ENCODE measurements at places on chromosomes 5 and 9.
A peak's percentile ranks its signal among the peaks of the same experiment; 100 is the strongest.

GRCh38 chr5:97194366-97194765, 11.3 kb upstream of the RIOK2 start:
- DNase-seq: no peak

DNA sequence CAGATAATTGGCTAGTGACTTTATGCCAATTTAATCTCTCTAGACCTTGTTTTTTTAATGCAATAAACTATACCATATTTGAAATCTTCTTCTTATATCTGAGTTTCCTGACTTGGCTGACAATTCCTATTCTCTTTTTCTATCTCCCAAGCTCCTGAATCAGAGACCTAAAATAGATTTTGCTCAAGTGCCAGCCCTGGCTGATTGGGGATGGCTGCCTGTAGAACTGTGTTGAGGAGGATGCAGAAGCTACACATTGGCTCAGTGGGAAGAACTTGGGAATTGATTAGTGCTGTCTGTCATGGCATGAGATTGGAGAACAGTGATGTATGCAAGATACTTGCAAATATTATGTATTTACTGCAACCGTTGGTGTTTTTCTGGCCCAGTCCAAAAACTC, 132.8 kb downstream of the INSYN2B start:
- no peak for DNase-seq

DNA sequence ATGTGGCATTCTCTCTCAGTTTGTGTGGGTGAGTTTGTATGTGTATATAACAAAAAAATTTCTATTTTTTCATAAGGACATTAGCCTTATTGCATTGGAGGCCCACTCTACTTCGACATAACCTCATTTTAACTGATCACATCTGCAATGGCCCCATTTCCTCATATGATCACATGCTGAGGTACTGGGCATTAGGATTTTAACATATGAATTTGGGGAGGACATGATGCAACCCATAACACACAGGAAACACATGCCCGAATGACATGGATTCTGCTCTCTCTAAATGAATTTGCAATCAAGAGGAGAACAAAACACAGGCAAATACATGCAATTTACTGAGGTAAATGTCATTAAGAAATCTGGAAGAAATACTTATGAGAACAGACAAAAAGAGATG, 92.1 kb upstream of the COX7C start:
- no peak for DNase-seq

DNA sequence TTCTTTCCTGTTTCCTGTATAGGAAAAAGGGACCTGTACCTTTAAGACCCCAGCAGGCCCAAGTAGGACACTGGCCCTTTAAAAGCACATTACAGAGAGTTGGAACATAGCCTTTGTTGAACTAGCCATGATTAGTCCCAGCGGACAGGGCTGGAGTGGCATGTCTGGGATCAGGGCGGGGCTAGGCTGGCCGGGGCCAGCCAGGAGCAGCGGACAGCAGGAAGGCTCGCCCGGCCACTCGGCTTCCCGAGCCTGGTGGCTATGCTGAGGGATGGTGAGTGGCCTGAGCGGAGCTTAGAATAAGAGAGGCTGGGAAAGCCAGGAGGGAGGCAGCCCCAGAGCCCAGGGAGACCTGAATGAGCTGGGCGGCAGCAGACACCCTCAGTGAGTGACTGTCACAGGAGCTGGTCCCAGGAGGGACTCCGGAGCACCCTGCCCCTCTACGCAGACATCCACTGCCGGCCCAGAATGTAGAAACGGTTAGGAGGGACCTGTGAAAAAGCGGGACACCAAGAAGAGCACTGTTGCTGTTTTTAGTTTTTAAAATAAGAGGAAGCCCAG, 92.1 kb downstream of the DAB2IP start:
- no peak for DNase-seq

GRCh38 chr5:3033033-3033755, 281.7 kb upstream of the IRX2 start:
- DNase-seq: no peak

DNA sequence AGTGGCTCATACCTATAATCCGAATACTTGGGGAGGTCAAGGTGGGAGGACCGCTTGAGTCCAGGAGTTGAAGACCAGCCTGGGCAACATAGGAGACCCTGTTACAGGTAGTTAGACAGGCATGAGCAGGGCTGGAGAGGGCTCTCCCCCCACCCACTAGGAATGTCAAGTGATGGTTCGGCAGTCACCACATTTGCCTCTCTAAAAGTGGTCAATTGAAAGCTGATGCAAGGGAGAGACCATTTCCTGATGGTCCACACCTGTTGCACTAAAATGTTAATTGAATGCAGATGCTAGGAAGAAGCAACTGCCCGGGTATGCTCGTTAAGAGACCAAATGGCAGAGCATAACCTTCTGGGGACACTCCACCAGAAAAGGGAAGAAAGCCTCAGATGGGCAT, 82.7 kb downstream of the SFXN1 start:
- no peak for DNase-seq

- DNase-seq: no peak
These were observed 110.9 kb upstream of the BASP1 start for GRCh38 chr5:17106521-17106920.

DNA sequence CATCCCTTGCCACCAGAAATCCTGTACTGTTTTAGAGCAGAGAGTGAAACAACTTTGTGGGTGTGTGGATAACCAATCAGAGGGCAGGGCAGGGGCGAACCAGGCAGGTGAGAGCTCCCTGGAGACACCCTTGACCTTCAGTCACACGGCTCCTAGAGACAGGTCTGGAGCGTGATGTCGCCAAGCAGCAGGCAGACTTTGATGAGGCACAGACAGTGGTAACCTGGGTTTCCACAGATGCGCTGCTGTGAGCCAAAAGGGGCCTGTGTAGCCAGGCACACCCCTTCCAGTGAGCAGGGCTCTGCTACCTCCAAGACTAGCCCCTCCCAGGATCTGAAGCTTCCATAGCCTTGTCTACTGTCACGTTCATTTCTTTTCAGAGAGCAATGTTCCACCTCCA, 317.8 kb upstream of the ADCY2 start:
- DNase-seq: no peak

DNA sequence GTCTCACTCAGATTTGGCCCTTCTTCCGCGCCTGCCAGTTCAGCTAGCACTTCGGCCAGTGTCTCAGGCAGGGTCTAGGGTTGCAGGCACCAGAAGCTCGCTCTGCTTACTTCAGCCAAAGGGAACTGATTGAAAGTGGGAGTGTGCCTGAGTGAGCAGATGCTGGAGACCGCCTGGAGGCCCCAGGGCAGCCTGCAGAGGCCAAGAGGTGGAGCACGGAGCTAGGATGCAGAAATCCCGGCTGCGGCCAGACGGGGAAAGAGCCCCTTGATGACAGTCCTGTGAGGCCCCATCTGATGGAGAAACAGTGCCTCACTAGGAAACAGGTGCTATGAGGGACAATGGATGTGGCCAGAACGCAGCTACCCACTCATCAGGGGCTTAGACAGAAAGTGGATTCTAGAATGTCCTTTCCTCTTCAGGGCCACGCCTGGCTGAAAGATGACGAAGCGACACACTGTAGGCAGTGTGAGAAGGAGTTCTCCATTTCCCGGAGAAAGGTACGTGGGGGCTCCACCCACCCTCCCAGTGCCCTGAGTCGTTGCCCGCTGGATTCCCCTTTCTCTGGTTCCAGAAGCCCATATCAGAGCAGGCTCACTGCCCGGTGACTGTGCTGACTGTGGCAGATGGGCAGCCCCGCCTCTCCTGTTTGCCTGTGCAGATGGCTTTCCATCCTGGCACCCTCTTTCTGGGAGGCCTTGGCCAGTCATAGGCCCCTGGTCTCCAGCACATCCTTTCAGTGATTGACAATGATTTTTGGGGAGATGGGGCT, 16.1 kb downstream of the HNRNPH1 start:
- no peak for DNase-seq

DNA sequence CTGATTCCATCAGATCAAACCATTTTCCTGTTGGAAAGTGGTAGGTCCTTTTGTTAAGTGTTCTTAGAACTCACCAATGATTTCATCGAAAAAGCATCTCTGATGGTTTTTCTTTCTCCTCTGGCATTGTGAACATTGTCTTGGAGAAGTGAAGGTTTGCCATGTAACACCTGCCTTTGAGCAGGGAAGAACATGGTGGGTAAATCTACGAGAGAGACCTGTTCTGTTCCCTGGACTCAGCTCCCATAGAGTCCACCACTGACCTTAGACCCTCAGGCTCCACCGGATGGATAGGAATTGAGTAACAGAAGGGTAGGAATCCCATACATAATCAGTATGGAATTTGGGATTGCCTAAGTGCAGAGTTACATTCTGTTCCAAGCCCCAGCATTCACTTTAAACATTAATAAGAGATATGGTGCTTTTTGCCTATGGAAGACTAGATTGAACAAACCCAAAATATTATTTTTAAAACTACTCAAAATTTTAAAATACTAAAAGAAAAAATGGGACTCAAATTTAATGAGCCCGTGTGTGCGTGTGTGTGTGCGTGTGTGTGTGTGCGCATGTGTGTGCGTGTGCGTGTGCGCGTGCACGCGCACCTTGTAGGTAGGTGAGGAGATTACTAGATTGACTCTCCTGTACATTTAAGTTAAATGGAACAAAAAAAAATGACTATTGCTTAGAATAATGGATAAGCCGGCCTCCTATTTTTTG, 92.0 kb downstream of the C9orf152 start:
- DNase-seq: no peak

DNA sequence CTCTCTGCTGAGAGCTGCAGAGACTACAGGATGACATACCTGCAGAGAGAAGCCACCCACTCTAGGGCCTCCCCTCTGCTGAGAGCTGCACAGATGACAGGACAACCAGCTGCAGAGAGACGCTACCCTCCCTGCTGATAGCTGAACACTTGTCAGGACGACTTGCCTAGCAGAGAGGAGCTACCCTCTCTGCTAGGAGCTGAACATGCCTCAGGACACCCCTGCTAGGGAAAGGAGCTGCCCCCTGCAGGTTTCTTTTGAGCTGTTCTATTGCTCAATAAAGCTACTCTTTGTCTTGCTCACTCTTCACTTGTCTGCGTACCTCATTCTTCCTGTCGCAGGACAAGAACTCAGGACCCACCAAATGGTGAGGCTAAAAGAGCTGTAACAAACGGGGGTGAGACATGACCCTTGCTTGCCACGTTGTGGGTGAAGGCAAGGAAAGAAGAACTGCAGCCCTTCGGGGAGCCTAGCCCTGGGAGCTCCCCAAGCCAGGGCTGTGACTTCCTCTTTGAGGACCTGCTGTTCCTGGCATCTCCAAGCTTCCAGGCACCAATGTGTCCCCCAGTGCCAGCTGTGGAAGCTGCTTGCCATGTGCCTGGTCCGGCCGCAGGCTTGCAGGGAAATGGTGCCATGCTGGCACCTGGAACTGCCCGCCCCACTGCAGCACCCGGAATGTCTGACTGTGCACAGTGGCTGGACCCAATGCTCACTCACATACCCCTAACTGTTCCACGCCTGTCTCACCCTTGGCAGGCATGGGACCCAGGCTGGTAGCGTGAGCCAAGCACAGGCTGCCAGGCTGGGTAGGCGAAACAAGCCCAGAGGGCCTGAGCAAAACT, 5.1 kb upstream of the TESK1 start:
- no peak for DNase-seq

- no peak for DNase-seq
These were observed 19.3 kb upstream of the CKS2 start for GRCh38 chr9:89291741-89292140.

DNA sequence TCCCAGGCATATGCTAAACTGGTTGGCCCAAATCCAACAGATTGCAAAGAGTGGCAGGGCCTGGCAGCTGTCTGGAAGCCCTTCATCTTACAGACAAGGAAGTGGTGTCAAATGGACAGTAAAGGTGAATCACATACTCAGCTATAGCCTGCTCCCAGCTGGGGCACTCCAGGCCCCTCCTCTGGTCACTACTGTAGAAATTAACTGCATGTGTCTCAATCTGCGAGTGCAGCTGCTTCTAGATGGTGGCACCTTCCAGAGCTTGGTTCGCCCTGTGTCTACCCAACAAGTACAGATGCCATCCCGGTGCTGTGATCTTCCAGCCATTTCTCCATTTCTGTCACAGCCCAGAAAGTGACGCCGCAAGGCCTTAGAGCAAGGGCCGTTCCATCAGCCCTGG, 50.2 kb downstream of the OTULIN start:
- DNase-seq: peak; percentile 35

DNA sequence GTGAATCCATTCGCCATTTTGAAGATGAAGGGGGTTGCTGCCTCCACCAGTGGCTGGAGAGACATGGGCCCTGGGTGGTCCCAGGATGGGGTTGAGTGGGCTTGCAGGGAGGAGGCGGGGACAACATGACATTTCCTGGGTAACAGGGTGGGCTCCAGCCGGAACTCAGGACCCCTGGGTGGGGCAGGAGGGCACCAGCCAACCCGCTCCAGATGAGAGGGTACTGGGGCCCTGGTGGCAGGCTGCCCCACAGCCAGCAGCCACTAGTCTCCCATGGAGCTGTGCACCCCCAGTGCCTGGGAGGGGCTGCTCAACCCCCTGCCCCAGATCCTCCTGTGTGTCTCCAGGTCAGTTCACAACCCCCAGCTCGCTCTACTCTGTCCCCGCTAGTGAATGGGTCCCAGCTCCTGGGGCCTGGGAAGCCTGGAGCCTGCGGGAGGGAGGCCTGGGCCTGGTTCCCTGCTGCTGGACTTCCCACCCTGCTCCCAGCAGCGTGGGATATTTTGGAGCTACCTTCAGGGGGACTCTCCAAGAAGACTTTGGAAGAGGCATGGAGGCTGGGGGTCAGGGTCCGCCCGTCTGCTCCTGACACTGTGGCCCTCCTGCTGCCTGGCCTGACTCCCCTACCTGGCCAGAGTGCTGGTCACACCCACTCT, 55.9 kb downstream of the AHRR start:
- peak; percentile 66 for DNase-seq

DNA sequence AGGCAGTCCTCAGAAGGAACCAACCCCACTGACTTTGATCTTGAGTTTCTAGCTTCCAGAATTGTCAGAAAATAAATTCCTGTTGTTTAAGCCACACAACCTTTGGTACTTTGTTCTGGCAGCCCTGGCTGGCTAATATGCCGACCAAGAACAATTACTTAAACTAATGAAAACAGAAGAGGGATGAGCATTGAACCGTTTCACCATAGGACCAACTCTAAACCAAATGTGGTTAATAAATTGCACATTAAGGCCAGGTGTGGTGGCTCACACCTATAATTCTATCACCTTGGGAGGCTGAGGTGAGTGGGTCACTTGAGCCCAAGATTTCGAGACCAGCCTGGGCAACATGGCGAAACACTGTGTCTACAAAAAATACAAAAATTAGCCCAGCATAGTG, 160.9 kb upstream of the RAI14 start:
- DNase-seq: no peak

- no peak for DNase-seq
These were observed 28.5 kb upstream of the CETN3 start for GRCh38 chr5:90438100-90438499.

GRCh38 chr9:36985769-36986467, 48.1 kb downstream of the PAX5 start:
- DNase-seq: peak; percentile 35

DNA sequence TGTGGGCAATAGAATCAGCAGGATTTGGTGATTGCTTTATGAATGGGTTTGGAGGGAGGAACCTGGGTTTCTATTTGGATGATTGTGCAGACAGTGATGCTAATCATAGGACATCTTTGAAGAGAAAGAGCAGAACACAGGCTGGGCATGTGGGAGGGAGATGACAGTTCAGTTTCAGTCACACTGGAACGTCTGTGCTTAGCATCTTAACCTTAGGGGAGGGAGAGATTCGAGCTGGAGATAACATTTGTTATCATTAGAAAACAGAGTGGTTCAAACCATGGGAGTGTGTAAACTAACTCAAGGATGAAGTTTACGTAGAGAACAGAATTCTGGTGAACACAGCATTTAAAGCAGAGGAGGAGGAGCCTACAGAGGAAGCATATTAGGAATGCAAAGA, 138.6 kb upstream of the PPP2R2B start:
- no peak for DNase-seq

Measured in RWPE2 (cell line).